ENCODE measurements at places on chromosomes 3 and 15. TPM values are rescaled to one million over a fixed set of nuclear protein-coding genes. Genes with fewer than 3 reads are reported as not detected.

The ATP10A gene
- polyA plus RNA-seq = 0.38 TPM

The PLA2G4D gene
- polyA plus RNA-seq = 0.05 TPM

The SAXO2 gene
- 1.6 TPM for polyA plus RNA-seq

The CEMIP gene
- polyA plus RNA-seq = 0.11 TPM

The ABHD2 gene
- polyA plus RNA-seq = 16.2 TPM

The SNX22 gene
- 1.4 TPM for polyA plus RNA-seq

The P3H2 gene
- polyA plus RNA-seq = 5.0 TPM

The KCNH8 gene
- 2.6 TPM for polyA plus RNA-seq

The GNAI2 gene
- polyA plus RNA-seq = 97.6 TPM

The POMGNT2 gene
- polyA plus RNA-seq = 4.4 TPM

The RTP1 gene
- not detected for polyA plus RNA-seq

The RASL12 gene
- 2.8 TPM for polyA plus RNA-seq

The USP13 gene
- polyA plus RNA-seq = 2.3 TPM

The LSM3 gene
- 3.7 TPM for polyA plus RNA-seq

The STRC gene
- polyA plus RNA-seq = 0.82 TPM

The KY gene
- polyA plus RNA-seq = 0.42 TPM

The ACOX2 gene
- 11.3 TPM for polyA plus RNA-seq

The LRTM1 gene
- polyA plus RNA-seq = not detected

The AP3B2 gene
- polyA plus RNA-seq = 19.1 TPM

The U2SURP gene
- 19.9 TPM for polyA plus RNA-seq

The SNX33 gene
- 13.2 TPM for polyA plus RNA-seq

The INKA1 gene
- 1.6 TPM for polyA plus RNA-seq

The DNAH1 gene
- polyA plus RNA-seq = 11.4 TPM

The MLF1 gene
- polyA plus RNA-seq = 2.7 TPM

The ZNF385D gene
- 0.42 TPM for polyA plus RNA-seq

The ZKSCAN7 gene
- 2.4 TPM for polyA plus RNA-seq

The GOLGA8T gene
- 0.21 TPM for polyA plus RNA-seq

The CPEB1 gene
- polyA plus RNA-seq = 0.68 TPM

The ADPRH gene
- polyA plus RNA-seq = 3.0 TPM

The SKOR1 gene
- polyA plus RNA-seq = 0.54 TPM

The CAND2 gene
- 3.3 TPM for polyA plus RNA-seq

The SLC22A13 gene
- 0.05 TPM for polyA plus RNA-seq

The ST6GAL1 gene
- 4.8 TPM for polyA plus RNA-seq

The NEO1 gene
- 7.1 TPM for polyA plus RNA-seq

The CD200 gene
- 22.2 TPM for polyA plus RNA-seq

The TTLL3 gene
- polyA plus RNA-seq = 104 TPM

The SLC51A gene
- 1.2 TPM for polyA plus RNA-seq

The ROBO2 gene
- 0.65 TPM for polyA plus RNA-seq

The RTP4 gene
- 3.2 TPM for polyA plus RNA-seq

The SLC2A2 gene
- 1.8 TPM for polyA plus RNA-seq

The EFCC1 gene
- 2.2 TPM for polyA plus RNA-seq

The ZMYND10 gene
- 5.1 TPM for polyA plus RNA-seq

The IQCH gene
- polyA plus RNA-seq = 1.0 TPM

The ISG20 gene
- polyA plus RNA-seq = 8.4 TPM

The FGF7 gene
- 6.5 TPM for polyA plus RNA-seq

The REC114 gene
- not detected for polyA plus RNA-seq

The CCR3 gene
- not detected for polyA plus RNA-seq
